Psoas muscle (tissue), 8 donors: ENCODE measurements at places on chromosomes 16 and 17. TPM values are rescaled to one million over a fixed set of nuclear protein-coding genes. Genes with fewer than 3 reads are reported as not detected.

The TMEM98 gene
- total RNA-seq = 4.6 TPM

The SLFN14 gene
- total RNA-seq = not detected

GRCh38 chr17:68314916-68315535 lies 23.7 kb downstream of the ARSG start:
- peaks cover 26% of the 10 kb centered on the region for H3K4me1 ChIP-seq
- H3K27ac ChIP-seq = no peak overlapping the region
- DNase-seq = no peak
- no peaks in the 10 kb centered on the region for H3K27me3 ChIP-seq
- no peak overlapping the region for H3K4me3 ChIP-seq
- no peaks in the 10 kb centered on the region for H3K36me3 ChIP-seq

- H3K4me1 ChIP-seq = no peaks in the 10 kb centered on the region
- H3K4me3 ChIP-seq = no peak overlapping the region
- DNase-seq = no peak
- no peaks in the 10 kb centered on the region for H3K27me3 ChIP-seq
- H3K36me3 ChIP-seq = no peaks in the 10 kb centered on the region
These were observed 16.2 kb downstream of the NETO2 start for GRCh38 chr16:47127541-47127940.
